Stimulated activated CD4-positive, alpha-beta T cell treated with anti-CD3 and anti-CD28 coated beads, Interleukin-12 subunit alpha, Interleukin-12 subunit beta, amount 100 ng/mL, for 4 hours (primary cell): ENCODE measurements at places on chromosomes 5 and 9.

DNA sequence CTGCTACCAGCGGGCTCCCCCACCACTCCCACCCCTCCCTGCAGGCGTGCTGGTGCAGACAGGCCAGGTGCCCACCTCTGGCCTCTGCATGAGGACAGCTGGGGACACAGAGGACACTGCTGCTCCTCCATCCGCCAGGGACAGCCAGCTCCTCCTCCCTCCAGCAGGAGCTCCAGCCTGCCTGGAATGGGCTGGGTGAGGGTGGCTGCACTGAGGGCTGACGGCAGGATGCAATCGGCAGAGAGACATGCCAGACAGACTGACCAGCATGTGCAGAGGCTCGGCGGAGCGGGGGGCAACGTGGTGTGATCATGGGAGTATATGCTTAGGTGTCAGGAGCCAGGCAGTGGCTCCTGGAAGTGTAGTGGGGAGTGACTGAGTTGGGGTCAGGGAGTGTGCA lies 68.4 kb downstream of the RASGEF1C start:
- DNase-seq = no peak

- no peak for DNase-seq
Measured at GRCh38 chr9:19552282-19553105, 143.7 kb downstream of the ACER2 start.

- no peak for DNase-seq
Measured at GRCh38 chr5:42306287-42306686, 117.0 kb upstream of the GHR start.

GRCh38 chr9:135221576-135221950 lies 134.1 kb downstream of the OLFM1 start:
- no peak for DNase-seq

DNA sequence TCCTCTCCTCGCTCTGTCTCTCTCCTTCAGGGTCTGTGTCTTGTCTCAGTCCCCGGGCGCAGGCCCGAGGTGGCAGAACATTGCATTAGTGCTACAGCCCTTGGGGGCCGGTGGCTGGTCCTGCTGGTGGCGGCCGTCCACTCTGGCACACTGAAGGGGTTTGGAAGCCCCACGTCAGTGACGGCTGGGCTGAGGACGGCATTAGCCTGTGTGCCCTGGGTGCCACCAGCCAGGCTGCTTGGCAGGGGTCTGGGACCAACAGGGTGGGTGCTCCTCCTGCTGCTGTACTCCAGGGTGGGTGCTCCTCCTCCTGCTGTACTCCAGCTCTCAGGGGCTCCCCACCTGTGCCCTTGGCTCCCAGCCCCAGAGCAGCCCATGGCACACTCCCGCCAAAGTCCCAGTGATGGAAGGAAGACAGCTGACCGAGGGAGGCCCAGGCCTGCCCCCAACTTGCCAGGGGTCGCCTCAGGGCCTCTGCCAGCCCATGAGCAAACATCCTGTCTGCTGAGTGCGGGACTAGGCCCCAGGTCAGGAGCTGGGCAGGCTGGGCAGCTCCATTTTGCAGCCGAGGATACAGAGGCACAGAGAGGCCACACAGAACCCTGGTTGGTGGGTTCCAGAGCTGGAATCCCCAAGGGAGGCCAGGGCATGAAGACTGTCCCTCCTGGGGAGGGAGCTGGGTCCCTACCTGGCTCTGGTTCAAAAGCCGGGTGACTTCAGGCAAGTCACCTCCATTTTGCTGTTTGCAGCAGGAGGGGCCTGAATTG lies 27.3 kb downstream of the SARDH start:
- no peak for DNase-seq

DNA sequence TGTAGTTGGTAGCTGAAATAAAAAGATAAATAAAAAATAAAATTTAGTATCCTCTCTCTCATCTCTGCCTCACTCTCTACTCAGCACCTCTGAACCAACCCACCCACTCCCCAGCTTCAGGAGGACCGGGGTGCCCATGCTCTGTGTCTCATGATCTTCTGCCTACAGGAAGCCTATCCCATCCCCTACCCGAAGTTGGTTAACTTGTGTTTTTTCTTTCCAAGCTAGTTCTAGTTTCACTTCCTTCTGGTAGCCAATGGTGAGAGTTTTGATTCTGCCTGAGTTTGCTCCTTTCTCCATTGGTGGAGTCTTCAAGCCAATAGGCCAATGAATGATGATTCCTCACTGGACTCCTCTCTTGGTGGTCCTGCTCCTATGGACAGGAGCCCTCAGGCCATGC lies 32.1 kb downstream of the SNX24 start:
- DNase-seq = no peak

- no peak for DNase-seq
Measured at GRCh38 chr5:77915346-77915745, 139.2 kb upstream of the TBCA start.

GRCh38 chr5:140182803-140183367 lies 7.9 kb downstream of the CYSTM1 start:
- DNase-seq = no peak

- DNase-seq = no peak
Measured at GRCh38 chr5:164375051-164375450, 869.6 kb downstream of the MAT2B start.

GRCh38 chr5:68732251-68732650 lies 361.6 kb upstream of the SLC30A5 start:
- no peak for DNase-seq

- DNase-seq = no peak
Measured at GRCh38 chr5:55935371-55935770, 59.4 kb downstream of the IL6ST start.

DNA sequence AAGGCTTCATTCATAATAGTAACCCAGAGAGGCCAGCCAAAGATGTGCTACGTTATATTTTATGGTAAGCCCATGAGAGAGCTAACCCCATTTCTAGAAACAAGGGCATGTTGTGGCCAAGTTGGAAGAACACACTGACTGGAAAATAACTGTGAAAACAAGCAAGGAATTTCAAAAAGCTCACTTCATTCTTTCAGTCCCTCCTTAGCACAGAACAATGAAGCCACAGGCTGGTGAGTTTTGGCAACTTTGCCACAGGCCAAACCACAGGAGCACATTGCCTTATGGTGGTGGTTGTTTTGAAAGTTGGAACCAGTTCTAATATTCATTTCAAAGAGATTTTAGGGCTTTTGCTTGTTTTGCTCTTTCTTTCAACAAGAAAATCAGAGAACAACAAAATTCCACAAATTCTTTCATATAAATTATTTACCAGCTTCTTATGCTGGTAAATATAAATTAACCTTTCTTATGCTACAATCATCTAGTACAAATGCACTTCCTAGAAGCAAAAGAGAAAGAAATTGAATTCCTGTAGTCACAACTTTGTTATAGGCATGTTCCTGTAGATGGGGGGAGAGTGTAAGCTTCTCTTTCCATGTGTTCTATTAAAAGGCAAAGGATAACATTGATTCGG lies 225.4 kb upstream of the RFX3 start:
- DNase-seq = no peak

- no peak for DNase-seq
Measured at GRCh38 chr5:172680921-172681320, 39.9 kb downstream of the NEURL1B start.

- DNase-seq = no peak
Measured at GRCh38 chr5:83177803-83178202, 100.5 kb downstream of the XRCC4 start.

DNA sequence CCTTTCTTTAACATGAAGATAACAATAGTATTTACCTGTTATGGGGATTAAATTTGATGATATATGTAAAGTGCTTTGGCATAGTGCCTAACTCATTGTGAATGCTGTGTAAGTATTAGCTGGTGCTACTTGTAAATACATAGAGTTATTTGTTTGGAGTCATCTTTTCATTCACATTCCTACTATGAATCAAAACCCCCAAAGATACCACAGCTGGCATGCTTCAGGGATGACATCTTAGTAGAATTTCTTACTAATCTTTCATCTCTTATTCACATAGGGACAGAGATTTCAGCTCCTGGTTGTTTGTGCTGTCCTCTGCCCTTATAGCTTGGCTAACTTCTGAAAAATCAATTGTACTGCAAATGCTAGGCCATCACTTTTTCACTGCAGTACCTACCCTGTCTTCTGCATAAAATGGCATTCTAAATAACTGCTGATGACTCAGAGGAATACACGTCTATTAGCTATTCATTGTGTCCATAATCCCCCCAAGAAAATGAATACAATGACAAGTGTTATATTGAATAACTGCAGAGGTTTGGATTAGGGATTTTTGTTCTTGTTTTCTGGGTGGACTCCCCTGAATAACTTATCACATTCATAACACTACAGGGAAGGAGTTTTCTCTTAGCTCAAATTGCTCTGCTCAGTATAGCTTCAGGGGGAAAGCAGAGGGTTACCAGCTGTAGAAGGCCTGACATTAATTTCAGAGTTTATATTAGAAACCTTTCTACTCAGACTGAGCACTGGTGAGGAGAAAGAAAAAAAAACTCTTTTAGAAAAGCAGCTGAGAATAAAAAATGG lies 192.2 kb upstream of the C9orf72 start:
- DNase-seq = no peak

DNA sequence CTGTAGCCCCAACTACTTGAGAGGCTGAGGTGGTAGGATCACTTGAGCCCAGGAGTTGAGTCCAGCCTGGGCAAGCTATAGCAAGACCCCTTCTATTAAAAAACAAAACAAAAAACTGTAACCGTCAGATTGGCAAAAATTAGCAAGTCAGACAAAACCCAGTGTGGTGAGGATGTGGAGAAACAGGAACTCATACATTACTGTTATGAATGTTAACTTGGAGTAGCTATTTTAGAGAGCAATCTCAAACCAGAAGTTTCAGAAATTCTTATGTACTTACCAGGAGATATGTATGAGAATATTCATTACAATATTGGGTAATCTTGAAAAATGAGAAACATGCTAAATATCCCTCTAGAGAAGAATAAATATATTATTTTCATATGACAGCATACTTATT lies 120.3 kb downstream of the INVS start:
- DNase-seq = no peak

- no peak for DNase-seq
Measured at GRCh38 chr9:6946583-6947166, 188.9 kb downstream of the KDM4C start.

- no peak for DNase-seq
Measured at GRCh38 chr5:89440670-89441069, 557.7 kb upstream of the MEF2C start.

- no peak for DNase-seq
Measured at GRCh38 chr5:9604416-9604815, 25.7 kb downstream of the TAS2R1 start.

DNA sequence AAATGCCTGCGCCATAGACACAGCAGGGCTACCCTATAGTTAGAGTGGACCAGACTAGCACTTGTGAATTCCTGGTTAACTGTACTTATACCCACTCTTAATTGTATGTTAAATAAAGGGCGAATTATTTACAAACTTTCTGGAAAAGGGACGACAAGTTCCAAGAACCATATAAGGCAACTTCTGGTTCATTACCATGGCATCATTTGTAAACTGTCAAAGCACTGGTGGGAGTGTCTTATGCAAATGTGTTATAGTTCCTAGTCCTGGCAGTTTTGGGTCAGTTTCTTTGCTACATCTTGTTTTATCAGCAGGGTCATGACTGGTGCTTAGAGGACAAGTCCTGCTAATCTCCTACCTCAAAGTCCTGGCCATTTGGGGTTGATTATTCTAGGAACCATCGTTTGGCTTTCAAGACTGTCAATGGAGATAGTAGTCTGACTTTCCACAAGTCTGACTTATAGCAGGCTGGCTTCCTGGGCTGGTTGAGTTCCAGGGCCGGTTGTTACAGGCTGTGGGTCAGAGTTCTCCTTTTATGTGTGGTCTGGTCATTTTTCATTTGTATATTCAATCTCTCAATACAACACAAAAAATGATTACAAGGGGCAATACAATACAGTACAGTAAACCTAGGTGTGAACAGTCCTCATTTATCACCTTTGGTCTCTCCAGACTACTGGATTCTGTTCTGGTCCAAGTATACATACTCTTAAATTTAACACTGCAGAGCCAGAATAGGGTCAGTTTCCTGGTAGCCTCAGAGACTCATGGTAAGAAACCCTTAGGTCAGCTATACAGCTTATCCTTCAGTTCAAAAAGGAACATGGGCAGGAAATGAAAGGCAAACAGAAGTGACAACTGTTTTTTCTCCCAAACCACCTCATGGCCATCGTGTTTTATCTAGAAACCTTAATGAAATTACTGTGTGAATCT lies 8.3 kb upstream of the CFAP95 start:
- no peak for DNase-seq
